ENCODE measurements at places on chromosomes 5 and 9.

DNA sequence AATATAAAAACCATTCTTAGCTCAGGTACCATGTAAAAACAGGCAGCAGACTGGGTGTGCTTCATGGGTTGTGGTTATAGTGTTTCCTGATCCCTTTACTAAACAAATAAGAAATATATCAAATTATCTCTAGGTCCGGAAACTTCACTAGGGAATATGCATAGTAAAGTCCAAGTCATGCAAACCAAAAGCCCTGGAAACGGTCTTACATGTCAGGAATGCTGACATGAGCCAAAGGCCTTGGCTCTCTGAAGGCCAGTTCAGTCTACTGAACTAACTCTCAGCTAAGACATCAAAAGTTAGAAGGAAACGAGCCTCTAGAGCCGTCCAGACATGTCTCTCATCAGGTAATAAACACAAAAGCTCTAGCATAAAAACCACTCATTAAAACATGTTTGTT lies 778.9 kb upstream of the ZNF608 start:
- no peak for DNase-seq

DNA sequence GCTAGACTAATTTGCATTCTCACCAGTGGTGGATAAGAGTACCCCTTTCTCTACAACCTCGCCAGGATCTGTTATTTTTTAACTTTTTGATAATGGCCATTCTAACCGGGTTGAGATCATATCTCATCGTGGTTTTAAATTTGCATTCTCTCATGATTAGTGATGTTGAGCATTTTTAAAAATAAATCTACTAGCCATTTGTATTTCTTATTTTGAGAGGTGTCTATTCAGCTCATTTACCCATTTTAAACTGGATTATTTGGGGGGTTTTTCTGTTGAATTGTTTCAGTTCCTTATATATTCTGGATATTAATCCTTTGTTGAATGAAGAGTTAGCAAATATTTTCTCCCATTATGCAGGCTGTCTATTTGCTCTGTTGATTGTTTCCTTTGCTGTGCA lies 139.6 kb downstream of the ARSB start:
- no peak for DNase-seq

DNA sequence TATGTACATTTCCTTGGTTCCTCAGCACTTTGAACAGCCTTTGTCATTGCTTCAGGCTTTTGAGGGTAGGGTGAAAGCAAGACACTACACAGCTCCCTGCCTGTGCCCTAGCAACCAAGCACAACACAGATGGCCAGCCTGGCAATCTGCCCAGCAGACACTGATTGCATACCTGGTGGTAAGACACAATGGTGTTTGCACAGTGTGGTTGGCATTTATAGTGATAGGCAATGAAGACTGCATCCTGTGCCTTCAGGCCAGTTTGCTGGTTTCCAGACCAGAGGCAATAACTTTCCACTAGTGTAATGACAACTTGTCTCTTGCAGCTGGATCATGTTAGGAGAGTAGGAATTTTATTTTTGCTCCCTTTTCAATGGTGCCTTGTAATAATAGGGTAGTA lies 144.5 kb upstream of the TNC start:
- no peak for DNase-seq

GRCh38 chr5:172303162-172303561 lies 19.6 kb upstream of the UBTD2 start:
- DNase-seq: no peak

- no peak for DNase-seq
These were observed 289.1 kb downstream of the AOPEP start for GRCh38 chr9:95015569-95015968.

GRCh38 chr5:89071941-89072331 lies 189.0 kb upstream of the MEF2C start:
- DNase-seq: no peak

GRCh38 chr5:149240354-149240998 lies 31.2 kb upstream of the AFAP1L1 start:
- peak; percentile 71 for DNase-seq

DNA sequence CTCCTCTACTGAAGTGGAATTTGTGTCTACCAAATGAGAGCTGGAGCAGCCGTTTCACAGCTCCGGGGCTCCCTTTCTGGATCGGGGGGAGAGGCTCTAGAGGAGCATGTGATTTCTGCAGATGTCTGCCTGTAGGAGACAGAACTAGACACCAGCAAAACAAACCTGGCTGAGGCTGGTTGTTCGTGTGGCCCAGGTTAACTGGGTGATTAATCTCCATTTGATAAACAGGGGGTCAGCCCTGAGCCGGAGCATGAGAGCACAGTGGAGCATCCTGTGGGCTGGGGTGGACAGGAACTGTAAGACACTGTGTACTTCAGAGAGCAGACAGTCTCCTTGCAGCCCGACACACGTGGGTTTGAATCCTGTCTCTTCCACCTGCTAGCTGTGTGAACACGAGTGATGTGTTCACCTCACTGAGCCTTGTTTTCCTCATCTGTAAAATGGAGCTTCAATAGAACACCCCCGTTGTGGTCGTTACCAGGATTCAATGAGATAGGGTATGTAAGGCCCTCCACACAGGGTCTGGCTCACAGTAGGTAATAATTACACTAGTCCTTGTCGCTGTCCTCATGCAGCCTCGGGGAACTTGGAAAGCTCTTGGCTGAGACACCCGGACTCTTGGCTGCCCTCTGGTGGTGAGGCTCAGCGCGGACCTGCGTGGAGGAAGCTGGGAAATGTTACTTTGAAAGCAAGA lies 12.9 kb downstream of the CXCL14 start:
- peak; percentile 59 for DNase-seq

DNA sequence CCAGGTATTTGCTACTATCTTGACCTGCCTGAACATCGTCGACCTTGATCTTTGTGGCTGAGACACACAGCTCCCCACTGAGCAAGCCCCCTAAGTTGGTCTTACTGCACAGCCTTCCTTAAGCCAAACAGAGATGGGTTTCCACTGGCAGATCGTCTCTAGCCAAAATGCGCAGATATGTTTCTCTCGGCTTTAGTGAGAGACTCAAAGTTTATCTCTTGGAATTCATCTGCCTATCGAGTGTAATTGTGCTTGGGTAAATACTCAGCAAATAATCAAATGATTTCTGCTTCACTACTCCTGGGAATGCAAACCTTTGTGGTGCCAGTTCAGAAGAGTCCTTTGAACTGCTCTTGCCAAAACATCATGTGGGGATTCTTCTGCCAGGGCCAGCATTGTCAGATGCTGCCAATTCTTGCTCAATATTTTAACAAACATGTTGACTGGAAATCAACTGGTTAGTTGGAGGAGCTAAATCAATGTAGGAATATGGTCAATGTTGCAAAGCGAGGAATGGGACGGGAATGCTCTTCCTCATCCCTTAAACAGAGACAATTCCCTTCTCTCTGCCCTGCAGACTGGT lies 141.2 kb upstream of the SLC28A3 start:
- no peak for DNase-seq

GRCh38 chr5:86968301-86968753 lies 299.4 kb upstream of the RASA1 start:
- DNase-seq: no peak

GRCh38 chr9:10744669-10745068 lies 131.9 kb upstream of the PTPRD start:
- no peak for DNase-seq

- no peak for DNase-seq
These were observed 45.1 kb downstream of the SLCO6A1 start for GRCh38 chr5:102453716-102454115.

- no peak for DNase-seq
These were observed 12.6 kb downstream of the VLDLR start for GRCh38 chr9:2634153-2634552.

DNA sequence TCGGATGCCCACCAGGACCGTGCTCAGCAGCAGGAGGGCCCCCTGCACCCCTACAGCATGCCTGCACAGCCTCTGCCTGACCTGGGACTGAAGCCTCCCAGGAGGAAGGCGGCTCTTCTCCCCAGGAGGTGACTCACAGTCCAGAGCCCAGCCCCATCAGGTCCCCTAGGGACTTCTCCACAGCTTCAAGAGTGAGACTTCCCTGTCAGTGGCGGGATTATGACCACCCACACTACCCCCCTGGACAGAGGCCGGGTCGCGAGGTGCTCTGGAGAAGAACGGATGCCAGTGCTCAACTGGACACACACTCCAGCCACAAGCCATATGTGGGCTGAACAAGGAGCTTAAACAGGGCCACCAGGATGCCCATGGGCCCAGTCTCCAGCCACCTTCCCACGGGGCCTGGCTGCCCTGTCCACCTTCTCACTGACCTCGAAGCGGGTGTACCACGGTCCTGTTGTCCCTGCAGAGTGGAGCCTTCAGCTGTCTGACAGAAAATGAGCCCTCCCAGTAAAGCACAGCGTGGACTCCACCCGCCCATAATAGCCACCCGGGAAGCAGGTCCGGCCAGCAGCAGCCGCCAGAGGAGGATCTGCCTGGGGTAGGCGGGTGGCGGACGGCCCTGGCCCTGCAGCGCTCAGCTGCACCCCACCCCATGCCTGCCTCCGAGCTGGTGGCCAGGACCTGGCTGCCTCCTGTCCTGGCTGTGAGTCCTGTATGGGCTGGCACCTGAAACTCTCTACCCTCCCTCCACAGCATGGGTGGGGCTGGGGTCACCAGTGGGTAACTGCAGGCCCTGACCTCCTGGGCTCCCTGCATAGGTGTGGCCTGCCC lies 54.7 kb downstream of the SEMA4D start:
- DNase-seq: no peak

DNA sequence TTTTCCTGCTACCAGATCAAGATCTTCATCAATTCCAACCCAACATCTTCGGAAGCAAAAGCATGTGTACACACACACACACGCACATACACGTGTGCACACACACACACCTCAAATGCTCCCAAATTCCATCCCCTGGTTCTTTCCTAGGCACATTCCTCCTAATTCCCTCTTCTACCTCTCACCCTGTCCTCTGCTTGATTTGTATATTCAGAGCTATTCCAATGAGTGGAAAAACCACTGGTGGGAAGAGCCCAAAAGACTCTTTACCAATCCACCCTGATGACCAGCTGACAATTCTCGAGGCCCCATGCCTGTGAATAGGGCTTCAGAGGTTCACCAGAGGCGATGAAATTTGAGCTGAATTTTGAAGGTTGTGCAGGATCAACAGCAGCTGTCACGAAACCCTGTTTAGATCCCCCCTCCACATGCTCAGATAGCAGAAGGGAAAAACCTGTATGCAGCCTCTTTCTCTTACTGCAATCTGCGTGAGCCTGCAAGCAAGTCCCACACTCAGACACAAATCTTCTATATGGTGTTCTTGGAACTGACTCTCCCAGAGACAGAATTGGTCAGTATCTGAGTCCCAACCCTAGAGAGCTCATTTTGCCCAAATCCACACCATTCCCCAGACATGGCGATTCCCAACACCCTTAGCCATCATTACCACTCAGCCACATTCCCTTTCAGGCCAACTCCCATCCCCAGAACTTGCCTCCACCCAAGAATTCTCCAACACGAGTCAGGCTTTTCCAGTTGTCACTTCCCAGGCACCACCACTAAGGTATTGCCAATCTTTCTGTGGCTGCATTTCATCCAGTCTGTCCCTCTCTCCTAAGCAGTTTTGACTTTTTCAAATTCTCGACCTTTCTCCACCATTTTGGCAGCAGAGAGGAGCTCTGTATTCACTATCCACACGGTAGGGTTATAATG lies 4.3 kb upstream of the TRIO start:
- no peak for DNase-seq

DNA sequence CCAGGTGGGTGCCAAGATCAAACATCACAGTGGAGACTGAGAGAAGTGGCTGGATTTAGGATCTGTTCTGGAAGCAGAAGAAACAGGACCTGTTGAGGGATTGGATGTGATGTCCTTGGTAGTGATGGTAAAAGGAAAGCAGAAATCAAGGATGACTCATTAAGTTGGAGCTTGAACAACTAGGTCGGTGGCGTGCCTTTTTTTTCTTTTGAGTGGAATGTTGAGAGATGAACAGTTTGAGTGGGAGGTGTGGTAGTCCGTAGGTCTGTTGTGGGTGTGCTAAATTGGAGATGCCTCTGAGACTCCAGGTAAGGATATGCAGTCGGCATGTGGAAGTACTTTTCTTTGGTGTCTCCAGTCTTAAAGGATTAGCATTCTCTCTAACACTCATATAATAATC lies 92.1 kb upstream of the IL12B start:
- no peak for DNase-seq

DNA sequence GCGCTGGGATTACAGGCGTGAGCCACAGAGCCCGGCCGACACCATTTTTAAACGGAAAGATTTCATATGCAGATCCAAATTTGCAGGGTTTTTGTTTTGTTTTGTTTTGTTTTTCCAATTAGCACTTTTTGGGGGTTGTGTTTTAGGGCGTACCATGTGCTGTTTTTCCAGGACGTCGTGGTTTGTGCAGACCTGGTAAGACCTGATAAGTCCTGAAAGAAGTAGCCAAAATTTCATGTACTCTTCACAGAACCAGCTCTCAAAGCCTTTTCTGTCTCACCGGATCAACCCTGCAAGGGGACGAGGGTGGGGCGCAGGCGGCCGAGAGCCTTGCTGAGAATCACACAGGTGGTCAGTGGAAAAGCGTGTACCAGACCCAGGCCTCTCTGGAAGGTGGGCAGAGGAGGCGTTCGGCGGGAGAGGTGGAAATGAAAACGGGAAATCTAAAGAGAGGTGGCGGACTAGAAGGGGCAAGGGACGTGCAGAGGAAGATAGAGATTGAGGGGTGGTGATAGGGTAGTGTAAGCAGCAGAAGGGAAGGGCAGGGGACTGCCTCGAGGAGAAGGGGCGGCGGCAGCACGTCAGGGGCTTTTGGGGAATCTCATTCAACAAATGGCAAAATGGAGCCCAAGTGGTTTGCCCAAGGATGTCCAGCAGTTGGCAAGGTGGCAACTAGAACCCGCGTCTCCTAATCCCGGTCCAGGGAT lies 1.1 kb upstream of the FAF2 start:
- DNase-seq: no peak

DNA sequence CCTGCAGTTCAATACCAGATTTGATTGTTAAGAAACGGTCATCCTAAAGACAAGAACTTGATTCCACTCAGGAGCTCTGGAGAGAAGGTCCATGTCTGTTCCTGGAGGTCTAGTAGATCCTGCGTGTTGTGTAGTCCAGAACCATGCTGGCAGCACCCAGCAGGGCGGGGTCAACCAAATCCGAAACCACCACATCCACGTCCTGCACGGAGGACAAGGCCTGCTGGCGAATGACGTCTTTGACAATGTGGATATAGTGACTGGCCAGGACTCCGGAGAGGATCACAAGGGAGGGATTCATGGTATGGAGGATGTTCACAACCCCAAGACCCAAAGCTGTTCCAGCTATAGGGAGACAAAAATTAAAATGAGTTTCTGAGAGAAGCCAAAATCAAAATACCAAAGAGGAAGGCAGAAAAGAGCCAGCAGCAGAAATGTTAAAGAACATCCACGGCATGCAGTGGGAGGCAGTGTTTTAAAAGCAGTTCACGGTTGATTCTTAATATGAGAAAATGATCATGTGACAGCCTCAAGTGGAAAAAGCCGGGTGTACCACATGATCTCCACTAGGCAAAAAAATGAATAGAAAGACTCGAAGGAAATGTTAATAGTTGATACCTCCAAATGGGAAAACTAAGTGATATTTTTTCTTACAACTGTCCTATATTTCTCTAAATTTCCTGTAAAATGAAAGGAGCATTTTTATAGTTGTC lies 26.7 kb downstream of the CLTA start:
- DNase-seq: no peak

GRCh38 chr5:8474569-8474930 lies 605.6 kb downstream of the MTRR start:
- no peak for DNase-seq

Measured in T-helper 9 cell (primary cell).